ENCODE measurements at places on chromosomes 7 and 10.
A peak's percentile ranks its signal among the peaks of the same experiment; 100 is the strongest.

- no peak for DNase-seq
Observed at GRCh38 chr10:13891128-13892000, 304.6 kb downstream of the PRPF18 start.

GRCh38 chr10:29471544-29471859 is 163.3 kb downstream of the SVIL start:
- no peak for DNase-seq

DNA sequence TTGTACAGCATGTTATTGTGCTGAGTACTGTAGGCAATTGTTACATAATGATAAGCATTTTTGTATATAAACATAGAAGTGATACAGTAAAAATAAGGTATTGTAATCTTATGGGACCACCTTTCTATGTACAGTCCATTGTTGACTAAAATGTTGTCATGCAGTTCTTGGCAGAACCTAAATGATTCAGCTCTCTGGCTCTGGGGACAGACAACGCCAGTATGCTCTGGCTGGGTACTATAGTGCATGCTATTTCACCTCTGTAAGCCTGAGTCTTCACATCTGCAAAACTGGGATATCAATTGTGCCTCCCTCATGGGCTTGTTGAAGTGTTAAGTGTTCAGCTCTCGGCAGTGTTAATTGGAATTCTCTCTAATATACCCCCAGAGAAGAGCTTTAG is 674.3 kb downstream of the INHBA start:
- DNase-seq, result no peak

DNA sequence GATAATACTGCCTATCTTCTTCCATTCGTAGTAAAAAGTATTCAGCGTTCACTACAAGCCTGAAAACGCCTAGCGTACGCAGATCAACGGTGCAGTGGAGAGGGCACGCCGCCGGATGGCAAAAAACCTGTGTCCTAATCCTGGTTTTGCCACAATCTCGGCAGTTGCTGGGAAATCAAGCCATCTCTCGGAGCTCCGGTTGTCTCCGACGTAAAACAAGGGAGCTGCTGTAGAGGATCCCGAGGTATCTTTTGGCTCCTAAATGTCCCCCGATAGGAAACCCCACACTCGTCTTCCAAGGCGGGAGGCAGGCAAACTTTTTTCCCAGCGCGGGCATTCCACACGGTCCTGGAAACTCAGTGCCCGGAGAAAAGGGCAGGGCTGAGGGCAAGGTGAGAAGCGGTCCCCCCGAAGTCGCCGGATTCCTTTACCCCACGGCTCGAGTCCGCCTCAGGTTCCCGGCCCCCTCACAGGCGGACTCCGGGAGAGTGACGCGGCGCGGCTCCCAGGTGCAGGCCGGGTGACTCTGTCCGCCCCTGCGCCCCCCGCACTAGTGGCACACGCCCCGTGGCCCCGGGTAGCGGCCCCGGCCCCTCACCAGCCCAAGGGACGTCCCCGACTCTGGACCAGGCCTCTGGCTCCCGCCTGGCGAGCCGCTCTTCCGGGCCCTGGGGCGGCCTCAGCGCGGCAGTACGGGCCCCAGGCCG is 649 bp downstream of the IDE start:
- DNase-seq, result peak; percentile 21

DNA sequence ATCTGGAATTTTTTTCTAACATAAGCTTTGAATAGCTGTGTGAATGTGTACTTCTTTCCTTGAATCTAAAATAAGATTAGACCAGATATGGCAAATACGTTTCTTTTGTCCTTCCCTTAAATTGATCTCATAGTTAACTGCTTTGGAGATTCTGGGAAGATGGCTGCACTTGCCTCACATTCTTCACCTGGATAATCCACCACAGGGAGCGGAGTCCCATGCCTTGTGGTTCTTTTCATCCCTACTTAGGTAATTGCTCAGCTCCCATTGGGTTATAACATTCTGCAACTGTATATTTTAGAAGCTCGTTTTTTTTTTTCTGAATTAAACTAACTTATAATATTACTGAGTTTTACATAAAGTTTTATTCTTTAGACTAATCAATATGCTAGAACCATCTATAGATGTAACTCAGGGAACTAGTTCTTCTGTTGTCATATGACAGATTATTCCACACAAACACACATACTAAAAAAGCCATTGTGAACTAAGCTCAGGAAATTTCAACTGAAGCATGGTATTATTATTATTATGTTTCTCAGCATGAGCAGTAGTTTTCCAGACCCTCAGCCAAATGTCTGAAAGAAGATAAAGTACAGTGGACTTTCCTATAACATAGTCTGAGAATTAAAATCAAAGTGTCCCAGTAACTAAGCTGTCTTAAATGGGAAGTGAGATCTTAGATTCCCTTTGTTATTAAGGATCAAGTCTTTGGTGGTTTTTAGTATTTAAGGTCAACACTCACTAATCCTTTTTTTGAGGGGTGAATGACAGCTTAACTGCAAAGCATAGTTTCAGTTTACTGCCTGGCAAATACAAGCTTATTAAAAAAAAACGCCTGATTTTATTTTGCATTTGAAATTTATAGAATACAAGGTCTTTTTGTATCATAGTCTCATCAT is 182.3 kb downstream of the PPP1R9A start:
- no peak for DNase-seq

- DNase-seq, result no peak
Observed at GRCh38 chr7:139768249-139768824, 9.5 kb downstream of the HIPK2 start.

DNA sequence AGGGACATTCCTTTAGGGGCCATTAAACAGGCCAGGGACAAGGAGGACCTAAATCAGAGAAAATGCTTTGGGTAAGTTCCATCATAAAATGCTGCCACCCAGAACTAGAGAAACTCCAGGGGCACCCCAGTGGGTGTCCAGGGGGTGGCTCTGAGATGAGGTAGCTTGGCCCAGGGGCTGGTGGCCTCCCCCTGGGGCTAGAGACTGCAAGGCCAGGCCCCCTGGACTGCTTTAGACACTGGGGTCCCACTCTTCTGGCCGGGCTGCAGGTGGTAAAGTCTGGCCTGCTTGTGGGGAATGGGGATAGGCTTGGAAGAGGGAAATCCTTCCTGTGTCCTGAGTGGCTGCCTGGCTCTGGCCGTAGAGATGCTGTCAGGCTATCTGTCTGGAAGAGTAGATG is 169.6 kb upstream of the PODXL start:
- no peak for DNase-seq

GRCh38 chr10:79328737-79329504 is 18.3 kb upstream of the PPIF start:
- DNase-seq, result no peak

DNA sequence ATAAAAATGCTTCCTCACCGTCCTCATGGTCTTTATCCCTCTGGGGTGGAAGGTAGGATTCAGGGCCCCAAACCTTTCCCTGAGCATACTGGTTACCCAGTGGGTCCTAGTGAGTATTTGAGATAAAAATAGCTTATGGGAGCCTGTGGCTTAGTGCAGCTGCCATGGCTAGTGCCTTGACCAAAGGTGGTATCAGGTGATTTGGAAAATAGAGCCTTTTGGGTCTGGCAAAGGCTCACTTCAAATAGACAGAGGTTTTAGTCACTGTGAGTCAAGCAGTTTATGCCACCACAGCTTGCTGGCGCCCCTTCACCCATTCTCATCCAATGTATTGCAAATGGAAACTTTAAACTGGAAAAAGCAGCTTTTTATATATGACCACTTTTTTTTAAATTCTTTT is 30.4 kb downstream of the PLAU start:
- no peak for DNase-seq

GRCh38 chr10:11609492-11610093 is 1.9 kb downstream of the USP6NL start:
- DNase-seq, result no peak

DNA sequence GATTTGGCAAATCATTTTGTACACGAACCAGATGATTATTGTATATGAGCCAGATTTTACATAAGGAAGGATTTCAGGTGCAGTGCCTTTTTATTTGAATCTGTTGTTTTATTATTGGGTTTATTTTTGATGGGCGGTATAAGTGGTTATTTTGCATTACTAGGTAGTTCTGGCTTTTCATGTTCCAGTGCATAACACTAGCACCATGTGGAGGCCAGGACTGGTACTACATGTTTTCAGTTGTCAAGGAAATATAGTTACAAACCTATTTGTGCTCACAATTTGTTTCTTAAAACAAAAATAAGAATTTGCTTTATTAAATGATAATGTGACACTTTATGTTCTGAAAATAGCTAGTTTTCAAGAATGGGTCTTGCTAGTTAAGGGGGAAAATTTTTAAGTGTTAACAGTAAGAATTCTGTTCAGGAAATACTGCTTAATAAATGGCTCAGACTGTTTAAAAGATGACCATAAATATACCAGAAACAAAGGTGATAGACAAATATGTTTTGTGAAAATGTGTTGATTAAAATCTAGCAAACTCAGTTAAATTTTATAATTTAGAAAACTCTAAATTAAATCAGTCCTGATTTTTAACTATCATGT is 7.1 kb upstream of the SEMA3E start:
- no peak for DNase-seq

- no peak for DNase-seq
Observed at GRCh38 chr7:3140834-3141233, 97.2 kb upstream of the CARD11 start.

DNA sequence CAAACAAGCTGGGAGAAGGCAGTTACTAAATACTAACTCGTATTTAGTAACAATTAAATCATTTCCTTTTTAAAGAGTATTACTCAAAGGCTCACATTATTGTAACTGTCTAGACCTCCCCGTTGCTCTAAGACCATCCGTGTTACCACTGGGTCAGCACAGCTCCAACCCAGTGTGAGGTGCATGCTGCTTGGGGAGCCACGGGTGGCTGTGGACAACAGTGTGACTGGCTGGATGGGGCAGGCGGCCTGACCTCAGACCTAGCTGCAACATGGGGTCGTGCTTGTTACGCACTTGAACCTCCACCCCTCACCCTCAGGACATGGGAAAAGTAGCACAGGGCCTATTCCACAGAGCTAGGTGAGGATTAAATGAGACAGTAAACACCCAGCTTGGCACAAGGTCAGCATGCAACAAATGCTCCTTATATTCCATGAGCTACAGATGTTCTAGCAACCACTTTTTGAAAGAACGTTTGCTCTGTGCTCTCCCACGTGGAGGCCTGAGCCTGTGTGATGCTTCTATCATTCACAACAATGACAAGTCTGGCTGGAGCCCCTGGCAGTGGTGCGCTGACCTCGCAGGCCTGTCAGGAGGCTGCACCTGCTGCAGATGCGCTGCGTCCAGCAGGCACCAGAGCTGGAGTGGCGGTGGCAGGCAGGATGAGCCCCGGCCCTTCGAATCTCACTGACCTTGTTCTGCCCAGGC is 135.7 kb downstream of the PKD1L1 start:
- no peak for DNase-seq

- DNase-seq, result no peak
Observed at GRCh38 chr7:127550247-127550646, 35.1 kb downstream of the GCC1 start.

- no peak for DNase-seq
Observed at GRCh38 chr10:89645742-89646172, 715 bp upstream of the PANK1 start.

DNA sequence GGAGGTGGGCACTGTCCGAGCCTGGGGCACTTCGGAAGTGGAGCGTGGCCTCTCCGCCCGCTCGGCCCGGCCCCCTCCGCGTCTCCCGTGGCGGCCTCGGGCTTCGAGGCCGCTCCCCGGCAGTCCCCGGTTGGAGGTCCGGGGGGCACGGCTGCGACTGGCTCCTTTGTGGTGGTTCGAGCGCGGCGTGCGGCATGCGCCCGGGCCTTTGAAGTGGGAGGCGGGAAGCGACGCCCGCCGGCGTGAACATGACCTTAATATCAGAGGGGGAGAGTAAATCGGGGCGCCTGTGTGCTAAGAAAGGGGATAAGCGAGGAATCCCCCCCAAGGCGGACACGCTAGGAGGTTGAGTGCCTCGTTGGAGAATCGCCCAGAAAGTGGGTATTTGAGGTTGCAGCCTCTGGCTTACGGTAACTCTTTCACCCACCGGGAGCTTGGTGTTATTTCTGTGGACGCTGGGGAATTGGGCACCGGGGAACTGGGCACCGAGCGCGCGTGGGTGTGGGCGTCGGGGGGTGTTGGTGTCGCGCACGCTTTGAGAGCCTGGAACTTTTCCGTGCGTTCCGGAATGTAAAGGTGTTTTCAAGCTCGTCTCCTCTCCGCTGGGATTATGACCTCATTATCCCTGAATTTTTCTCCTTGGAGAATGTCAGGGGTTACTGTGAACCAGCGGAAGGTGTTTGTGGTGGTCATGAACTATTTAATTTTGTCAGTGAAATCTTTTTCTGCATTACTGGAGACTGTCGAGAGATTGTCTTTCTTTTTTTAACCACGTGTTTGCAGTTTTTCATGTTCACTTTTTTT is 660 bp downstream of the SUV39H2 start:
- DNase-seq, result peak; percentile 12

GRCh38 chr10:87657371-87657770 is 2.3 kb upstream of the PAPSS2 start:
- no peak for DNase-seq

DNA sequence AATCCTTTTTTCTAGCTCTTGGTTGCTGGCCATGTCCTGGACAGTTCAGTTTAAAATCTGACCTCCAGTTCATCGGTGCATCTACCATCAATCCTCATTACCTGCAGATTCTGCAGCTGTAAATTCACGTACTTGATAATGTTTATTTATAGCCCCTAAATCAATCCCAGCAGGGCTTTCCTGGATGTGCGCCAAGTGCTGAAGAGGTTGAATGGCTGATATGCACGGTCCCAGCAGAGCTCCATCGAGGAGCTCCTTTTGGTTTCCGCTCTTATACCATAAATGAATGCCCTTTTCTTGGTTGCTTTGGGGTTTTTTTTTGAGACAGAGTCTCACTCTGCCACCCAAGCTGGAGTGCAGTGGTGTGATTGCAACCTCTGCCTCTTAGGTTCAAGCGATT is 91.2 kb upstream of the CCZ1B start:
- no peak for DNase-seq
